Upper lobe of right lung (tissue), 1 donor: ENCODE measurements at places on chromosomes 3 and 15. TPM values are rescaled to one million over a fixed set of nuclear protein-coding genes. Genes with fewer than 3 reads are reported as not detected.

GPR15 gene
- total RNA-seq, result 2.5 TPM

FBXL2 gene
- 7.6 TPM for total RNA-seq

GPR27 gene
- 3.7 TPM for total RNA-seq

C2CD4A gene
- total RNA-seq, result 0.14 TPM

HTR3E gene
- total RNA-seq, result not detected

DNA sequence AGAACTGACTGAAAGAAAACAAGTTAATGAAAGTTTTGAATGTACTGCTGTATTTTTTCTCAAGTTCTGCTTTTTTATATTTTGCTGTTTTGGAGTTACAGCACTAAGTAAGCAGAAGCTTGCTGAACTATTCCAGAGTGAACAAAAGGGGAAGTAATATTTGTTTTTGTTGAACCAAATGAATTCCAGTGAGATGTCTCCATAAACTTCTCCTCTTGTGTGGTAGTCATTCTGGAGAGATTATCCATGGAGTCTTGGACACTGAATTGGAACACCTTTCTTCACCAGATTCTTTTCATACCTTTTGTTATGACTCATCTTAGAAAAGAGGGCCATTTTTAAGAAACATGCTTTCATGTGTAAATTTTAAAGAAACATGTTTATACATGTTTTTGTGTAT, 8.8 kb downstream of the ANKUB1 start:
- no peak for DNase-seq

GRCh38 chr3:172846103-172846561, 95.6 kb downstream of the ECT2 start:
- no peak for DNase-seq

DNA sequence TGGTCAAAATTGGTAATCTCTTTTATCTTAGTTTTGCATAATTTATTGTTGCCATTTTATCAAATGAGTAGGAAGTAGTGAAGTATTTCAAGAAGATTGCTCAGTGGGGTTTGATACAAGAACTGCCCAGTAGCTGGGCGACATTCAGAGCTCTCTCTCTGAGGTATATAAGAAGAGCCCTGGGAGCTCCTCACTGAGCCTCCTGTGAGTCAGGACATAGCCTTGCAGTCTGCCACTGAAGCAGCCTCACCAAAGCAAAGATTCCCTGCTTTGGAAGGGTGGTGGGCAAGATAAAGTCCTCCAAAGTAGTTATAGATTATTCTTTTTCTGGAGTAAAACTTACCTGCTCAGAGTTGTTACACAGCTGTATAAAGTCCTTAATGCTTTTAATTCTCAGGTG, 26.1 kb downstream of the SKIL start:
- no peak for DNase-seq
